ENCODE measurements at places on chromosomes 6 and 20. TPM values are rescaled to one million over a fixed set of nuclear protein-coding genes. Genes with fewer than 3 reads are reported as not detected.

- peak; percentile 54 for DNase-seq
These were observed 18.2 kb downstream of the KIF25 start for GRCh38 chr6:168015482-168016175.

Gene MROH8
- total RNA-seq, result 5.2 TPM

Gene FHL5
- total RNA-seq, result 13.2 TPM

DNA sequence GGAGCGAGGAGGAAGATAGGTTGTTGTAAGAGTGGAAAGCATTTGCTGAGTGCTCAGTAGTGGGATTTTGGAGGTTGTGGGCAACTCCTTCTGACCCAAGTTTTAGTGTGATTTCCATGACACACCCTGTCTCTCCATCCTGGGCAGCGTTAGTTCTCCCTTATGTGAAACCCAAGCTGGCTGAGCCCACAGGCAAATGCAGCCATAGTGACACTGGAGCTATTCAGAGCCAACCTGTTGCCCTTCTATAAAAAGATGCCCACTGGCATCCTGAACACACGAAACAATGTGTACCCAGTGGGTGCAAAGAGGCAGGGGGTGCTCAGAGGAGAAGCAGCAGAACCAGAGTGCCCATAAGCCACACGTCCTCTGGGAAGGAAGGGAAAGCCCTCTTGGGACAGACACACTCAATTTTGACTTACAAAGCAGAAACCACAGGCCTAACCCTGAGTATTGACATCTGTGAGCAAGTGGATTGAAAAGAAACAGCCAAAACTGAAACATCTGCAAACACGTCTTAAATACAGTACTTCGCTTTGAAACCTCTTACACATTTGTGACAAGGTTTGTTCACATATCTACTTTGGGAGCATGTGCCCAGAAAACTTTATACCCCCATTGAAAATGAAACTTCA lies 54.6 kb downstream of the BPIFB1 start:
- no peak for DNase-seq

DNA sequence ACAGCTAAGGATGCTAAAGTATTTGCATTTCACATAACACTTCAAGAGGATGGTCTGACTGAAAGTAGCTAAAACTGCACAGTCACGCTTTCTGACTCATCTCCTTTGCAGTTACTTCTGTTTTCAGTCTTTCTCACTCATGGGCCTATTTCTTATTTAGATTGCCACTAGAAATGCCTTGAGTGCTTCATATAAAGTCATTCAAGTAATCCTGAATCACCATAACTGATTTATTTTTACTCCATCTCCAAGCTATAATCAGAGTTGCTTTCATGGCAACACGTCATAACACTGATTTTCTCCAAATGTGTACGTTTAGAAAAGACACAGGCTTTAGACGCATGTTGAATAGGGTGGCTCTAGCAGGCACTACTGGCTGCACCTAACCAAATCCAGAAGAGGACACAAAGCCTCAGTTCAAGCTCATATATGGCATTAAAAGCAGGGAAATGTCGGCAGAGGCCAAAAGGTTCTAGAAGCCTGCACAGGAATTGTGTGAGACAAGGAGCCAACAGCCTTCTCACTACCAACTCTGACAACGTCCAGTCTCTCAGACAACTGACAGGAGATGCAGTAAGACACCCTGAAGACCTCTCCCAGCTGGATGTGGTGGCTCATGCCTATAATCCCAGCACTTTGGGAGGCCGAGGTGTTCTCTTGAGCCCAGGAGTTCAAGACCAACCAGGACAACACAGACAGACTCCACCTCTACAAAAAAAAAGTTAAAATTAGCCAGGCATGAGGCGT lies 64.1 kb upstream of the BEND6 start:
- DNase-seq, result no peak

Gene CDC25B
- total RNA-seq, result 55.2 TPM

DNA sequence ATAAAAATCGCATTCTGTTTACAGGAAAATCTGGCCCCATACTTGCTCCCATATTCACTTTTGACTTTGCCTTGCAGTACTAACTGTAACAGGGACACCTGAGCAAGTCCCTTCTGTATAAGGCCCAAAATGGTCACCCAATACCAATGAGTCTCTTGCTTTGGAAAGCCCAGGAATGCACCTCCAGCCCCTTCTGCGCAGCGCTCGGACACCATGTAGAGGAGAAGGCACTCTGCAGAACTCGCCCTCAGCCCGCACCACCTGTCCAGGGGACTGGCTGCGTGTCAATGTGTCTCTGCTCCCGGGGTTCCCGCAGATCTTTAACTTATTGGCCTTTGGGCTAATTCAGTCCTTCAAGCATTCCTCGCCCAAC lies 746 bp upstream of the PRND start:
- no peak for DNase-seq

GRCh38 chr6:39086294-39086693 lies 28.7 kb downstream of the SAYSD1 start:
- DNase-seq, result no peak

Gene SLC32A1
- not detected for total RNA-seq

DNA sequence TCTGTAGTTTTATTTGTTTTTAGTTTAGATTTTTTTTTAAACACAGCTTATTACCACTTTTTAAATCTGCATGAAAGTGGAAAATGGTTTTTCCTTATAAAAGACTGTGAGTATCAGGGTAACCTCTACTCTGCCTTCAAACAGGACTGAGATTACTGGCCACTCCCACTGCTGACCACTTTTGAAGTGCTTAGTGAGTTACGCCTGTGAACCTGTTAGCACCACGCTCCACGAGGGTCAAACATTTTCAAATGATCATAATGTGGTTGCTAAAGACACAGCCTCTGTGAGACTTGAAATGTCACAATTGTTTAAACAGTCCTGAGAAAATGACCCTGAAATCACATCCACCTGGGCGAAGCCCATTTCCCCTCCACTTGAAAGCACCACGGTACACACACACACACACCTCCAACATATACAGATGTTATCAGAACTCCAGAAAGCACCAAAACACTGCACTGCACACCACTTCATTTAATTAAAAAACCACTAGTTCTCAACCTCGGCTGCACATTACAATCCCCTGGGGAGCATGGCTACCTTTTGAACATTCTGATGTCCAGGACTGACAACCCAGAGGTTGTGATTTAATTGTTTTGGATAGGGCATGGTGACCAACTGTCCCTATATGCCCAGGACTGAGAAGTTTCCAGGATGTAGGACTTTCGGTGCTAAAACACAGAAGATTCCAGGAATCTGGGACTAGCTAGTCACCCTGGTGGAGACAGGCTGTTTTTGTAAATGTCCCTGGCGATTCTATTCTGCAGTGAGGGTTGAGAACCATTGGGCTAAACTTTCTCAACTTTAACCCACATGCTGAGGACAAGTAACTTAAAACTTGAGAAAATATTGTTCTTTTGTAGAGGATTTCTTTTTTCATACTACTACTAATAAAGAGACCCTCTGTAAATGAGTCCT lies 176.4 kb upstream of the MYLIP start:
- DNase-seq, result no peak

- DNase-seq, result no peak
These were observed 199.0 kb downstream of the PRKN start for GRCh38 chr6:162528538-162528937.

DNA sequence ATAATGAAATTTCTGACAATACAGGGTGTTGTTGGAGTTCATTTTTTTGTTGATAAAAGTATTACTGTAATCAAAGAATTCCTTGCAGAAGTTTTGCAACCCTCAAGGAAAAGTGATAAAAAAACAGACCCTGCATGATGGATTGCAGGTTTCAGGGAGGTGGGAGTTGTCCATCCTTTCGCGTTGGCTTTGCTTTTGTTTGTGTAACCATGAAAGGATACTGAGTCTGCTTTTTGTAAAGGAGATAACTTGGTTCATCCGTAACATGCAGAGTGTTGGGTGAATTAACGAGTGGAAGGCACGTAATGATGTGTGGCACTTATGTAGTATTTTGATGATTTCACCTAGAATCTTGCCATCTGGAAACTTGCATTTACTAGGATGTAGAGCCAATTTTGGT lies 23.6 kb downstream of the FOXO3 start:
- DNase-seq, result no peak

Gene FABP7
- not detected for total RNA-seq

GRCh38 chr6:161694995-161695394 lies 421.1 kb upstream of the AGPAT4 start:
- no peak for DNase-seq

DNA sequence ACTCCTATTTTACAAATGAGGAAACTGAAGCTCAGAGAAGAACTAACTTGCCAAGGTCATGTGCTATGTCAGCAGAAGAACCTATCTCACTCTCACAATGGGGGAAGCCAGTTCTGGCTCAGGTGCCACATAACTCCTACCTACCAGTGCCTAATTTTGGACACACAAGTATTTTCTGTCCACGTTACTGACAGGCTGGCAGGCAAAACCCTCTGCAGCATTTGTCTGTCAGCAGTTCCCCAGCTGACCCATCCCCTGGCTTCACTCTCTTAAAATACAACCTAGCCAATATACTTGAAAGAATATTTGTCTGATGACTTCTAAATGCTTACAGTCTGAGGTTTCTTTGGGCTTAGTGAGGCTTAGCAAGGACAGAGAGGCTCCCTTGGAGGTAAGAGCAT lies 15.5 kb downstream of the GSS start:
- no peak for DNase-seq

Gene CST5
- not detected for total RNA-seq

DNA sequence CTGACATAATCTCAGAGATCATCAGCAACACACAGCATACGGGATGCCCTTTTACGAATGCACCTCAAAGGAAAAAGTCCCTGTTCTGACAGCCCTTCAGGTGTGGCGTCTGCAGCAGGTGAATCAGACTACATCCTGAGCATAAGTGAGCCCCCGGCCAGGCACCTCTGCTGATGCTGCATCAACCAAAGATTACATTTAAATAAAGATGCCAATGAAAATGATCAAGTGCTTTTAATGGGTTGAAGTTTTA lies 58.7 kb downstream of the INSM1 start:
- DNase-seq, result no peak

GRCh38 chr20:46682063-46682821 lies 7.0 kb downstream of the TP53RK start:
- DNase-seq, result no peak

DNA sequence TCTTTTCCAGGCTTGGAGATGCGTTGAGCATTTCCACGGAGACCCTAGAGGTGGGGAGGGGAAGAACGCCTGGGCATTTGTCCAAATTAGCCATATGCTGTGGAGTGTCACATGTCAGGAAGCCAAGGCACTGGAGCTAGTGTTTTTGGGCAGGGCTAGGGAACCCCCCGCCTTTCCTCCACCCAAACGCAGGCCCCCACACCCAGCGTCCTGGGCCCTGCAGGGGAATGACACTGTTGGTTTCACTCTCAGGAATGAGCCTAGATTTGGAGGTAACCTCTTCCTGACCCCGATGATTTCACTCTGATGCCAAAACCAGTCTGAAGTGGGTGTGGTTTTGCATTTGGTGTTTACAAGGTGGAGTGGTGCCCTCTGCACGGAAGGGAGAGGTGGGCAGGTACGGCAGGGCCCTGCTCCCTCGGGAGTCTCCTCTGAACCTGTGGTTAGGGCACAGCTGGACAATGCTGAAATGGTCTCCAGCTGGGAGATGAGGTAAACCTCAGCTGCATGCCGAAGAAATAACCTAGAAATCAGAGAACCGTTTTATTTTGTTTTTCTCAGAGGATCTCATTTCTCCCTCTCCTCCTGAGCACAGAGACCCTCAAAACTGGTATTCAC lies 29.5 kb downstream of the MTHFD1L start:
- no peak for DNase-seq

DNA sequence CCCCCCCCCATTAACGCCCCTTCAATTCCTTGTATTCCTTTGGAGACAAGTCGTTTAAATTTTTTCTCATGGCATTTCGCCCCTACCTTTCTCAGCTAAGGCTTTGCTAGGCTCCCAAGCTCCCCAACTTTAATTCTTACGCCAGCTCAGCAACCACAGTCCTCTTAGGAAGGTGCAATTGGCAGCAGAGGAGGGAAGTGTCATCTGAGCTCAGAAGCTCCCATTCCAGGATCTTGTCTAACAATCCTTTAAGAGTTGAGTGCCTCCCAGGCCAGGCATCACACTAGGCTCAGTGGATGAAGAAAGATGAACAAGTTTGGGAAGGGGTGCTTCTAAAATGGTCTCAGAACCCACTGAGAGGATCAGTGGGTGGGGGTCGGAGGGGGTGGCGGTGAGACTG lies 131.2 kb upstream of the AKAP12 start:
- no peak for DNase-seq

- DNase-seq, result no peak
These were observed 47.4 kb downstream of the LGSN start for GRCh38 chr6:63272397-63272796.

Gene SLC35F1
- total RNA-seq, result 24.6 TPM

Gene ADGRF1
- 0.09 TPM for total RNA-seq

Gene PSORS1C2
- total RNA-seq, result not detected

- no peak for DNase-seq
These were observed 25.0 kb downstream of the SCAND1 start for GRCh38 chr20:35929301-35929700.

GRCh38 chr20:44646023-44646640 lies 5.4 kb downstream of the ADA start:
- DNase-seq, result no peak

GRCh38 chr6:158499601-158500000 lies 60.3 kb upstream of the TMEM181 start:
- no peak for DNase-seq

Gene MOG
- not detected for total RNA-seq

DNA sequence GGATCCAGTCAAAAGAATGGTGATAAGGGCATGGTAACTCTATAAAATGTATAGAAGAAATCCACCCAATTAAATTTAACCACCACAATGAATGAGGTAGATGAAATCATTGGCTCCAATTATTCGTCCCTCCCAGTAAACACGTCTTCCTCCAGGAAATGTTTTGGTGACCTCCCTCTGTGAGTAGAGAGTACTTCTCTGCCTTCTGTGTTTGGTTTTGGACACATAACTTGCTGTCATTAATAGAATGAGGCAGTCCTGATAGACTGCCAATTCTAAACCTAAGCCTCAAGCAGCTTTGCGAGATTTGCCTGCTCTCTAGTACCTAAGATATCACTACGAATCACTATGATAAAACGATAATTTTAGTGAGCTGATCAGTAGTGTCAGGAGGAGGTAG lies 632.8 kb downstream of the HDGFL1 start:
- DNase-seq, result no peak

Gene GJA1
- 80.5 TPM for total RNA-seq

Gene TAGAP
- 8.0 TPM for total RNA-seq

- DNase-seq, result no peak
These were observed 829.4 kb downstream of the QKI start for GRCh38 chr6:164243949-164244348.

DNA sequence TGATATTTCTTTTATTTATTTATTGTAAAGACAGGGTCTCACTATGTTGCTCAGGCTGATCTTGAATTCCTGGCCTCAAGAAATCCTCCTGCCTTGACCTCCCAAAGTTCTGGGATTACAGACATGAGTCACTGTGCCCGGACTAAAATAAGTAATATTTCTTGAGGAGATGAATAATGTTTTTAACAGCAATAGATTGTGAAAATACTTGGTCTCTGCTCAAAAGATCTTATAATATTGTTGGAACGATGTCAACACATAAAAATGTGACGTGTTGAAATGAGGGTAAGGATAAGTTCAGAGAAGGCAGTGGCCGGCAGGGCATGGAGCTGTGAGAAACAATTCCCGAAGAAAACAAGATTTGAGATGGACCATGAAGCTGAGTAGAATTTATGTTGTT lies 178.7 kb downstream of the GJA1 start:
- no peak for DNase-seq
